Neuronal stem cell (in vitro differentiated cells): ENCODE measurements at places on chromosomes 5 and 9.
A peak's percentile ranks its signal among the peaks of the same experiment; 100 is the strongest.

DNA sequence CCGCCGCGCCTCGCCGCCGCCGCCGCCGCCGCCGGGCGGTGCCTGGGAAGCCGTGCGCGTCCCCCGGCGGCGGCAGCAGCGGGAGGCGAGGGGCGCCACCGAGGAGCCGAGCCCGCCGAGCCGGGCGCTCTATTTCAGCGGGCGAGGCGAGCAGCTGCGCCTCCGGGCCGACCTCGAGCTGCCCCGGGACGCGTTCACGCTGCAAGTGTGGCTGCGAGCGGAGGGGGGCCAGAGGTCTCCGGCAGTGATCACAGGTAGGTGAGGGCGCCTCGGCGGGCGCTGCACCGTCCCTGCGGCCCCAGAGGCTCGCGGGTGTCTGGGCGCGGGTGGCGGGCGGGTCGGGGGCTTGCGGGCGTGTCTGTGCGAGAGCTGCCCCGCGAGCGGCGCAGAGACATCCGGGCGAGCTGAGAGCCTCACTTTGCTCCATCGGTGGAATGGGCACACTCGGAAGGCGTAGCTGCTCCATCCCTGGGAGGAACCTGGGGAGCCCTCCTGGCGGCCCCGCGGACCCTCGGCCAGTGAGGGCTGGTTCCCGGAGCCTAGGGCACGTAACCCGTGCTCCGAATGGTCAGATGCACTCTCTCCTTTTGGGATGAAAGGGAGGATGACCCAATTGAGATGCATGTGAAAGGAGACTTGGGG lies 864 bp downstream of the PAPPA start:
- DNase-seq, result peak; percentile 24

DNA sequence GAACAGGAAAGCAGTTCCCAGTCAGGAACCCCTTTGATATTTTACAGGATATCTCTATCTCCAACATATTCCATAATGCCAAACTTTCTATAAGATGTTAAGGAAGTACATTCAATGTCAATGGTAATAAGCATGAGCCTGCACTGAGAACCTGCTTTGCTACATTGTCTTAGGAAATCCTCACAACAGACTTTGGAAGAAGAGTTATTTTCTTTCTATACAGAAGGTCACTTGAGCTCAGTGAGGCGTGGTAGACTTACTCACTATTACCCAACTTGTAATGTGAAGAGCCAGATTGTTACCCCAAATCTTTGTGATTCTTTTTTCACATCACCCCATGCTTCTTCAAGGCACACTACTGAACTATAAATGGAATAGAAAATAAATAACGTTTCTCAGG lies 435.9 kb downstream of the DNAH5 start:
- no peak for DNase-seq

DNA sequence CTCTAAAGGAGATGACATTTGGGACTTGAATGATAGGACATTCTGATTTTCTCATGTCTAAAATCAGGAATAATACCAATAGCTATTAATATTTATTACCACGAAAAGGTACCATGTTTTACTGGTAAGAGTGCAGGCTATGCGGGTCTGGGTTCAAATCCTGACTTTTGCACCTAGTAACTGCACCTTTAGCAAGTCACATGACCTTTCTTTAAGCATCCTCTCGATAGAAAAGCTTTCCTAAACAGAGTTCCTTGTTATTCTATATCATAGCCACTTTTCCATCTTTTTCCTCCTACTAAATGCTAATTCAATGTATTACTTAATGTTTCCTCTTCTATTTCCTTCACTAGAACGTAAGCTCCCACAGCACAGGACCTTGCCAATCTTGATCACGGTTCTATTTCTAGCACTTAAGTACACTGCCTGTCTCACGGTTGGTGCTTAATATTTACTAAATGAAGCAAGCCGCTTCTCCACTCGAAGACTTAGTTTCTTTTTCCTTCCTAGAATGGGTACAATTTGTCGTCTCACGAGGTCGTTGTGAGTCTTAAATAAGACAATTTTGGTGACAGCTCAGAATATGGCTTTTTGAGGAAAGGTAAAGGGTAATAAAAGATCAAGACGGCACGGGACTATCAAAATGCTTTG lies 816 bp downstream of the RBM18 start:
- no peak for DNase-seq

DNA sequence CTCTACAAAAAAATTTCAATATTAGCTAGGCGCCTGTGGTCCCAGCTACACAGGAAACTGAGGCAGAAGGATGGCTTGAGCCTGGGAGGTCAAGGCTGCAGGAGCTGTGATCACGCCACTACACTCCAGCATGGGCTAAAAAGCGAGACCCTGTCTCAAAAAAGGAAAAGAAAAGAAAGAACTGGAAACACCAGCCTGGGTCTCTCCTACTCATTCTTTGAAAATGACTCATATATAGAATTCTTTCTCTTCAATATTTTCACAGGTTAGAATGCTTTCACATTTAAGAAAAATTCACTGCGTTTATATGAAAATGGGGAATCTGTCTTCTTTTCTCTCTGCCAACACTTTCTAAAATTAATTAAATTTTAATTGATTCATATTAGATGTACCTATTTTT lies 115.6 kb downstream of the TRPM6 start:
- DNase-seq, result no peak

GRCh38 chr9:87149799-87150198 lies 202.5 kb upstream of the GAS1 start:
- DNase-seq, result no peak

GRCh38 chr5:143361438-143361837 lies 42.0 kb downstream of the NR3C1 start:
- no peak for DNase-seq

- no peak for DNase-seq
Measured at GRCh38 chr5:32233696-32234447, 59.8 kb upstream of the GOLPH3 start.
